Substantia nigra (tissue), 51 donors: ENCODE measurements at places on chromosomes 7 and 10.

- no peak for DNase-seq
Observed at GRCh38 chr7:149638566-149639320, 134.6 kb downstream of the ZNF467 start.

GRCh38 chr7:16300361-16300895 lies 120.9 kb downstream of the CRPPA start:
- DNase-seq: no peak

DNA sequence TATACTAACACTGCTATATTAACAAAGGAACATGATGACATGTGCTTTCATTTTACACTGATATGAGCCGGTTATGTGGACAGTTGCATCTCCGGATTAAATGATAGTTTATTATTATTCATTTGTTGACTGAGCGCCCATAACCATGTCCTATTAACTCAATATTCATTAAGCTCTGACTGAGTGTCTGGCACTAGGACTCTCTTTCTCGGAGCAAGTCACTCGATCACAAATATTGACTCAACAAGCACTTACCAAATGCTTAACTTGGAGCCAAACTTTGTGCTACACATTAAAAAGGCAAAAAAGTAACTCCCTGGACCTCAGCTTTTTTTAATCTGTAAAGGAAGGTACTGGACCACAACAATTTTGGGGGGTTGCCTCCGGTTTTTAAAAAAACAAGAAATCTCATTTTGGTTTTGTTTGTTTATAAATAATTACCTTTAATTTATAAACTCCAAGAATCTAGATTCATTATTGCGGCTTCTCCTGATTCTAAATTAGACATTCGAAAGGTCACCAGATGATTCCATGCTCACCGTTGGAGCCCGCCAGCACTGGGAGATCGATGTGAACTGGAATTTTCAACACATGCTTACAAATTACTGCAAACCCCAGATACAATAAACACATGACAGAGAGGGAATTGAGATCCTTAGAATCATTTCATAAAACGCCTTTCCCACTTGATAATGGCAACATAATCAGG lies 8.9 kb upstream of the LYZL1 start:
- DNase-seq: no peak

GRCh38 chr10:99403674-99404073 lies 26.8 kb downstream of the GOT1 start:
- no peak for DNase-seq

DNA sequence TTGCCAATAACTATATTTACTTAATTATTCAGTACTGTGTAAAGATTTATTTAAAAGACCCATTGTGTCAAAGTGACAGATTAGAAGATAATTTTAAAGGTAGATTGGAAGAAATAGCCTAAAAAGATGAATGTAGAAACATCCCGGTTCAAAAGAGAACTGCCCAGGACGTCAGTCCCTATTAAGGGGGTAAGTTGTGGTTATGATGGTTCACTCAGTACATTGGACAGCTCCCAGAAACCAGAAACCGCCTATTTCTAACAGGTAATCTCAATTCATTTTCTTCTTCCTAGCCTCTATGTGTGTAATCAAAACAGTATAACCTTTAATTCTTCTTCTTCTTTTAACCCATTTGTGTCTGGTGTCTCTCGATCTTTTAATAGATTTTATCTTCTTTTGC lies 1.5 kb upstream of the FERD3L start:
- DNase-seq: no peak

GRCh38 chr10:7423521-7423920 lies 12.7 kb upstream of the SFMBT2 start:
- DNase-seq: no peak

DNA sequence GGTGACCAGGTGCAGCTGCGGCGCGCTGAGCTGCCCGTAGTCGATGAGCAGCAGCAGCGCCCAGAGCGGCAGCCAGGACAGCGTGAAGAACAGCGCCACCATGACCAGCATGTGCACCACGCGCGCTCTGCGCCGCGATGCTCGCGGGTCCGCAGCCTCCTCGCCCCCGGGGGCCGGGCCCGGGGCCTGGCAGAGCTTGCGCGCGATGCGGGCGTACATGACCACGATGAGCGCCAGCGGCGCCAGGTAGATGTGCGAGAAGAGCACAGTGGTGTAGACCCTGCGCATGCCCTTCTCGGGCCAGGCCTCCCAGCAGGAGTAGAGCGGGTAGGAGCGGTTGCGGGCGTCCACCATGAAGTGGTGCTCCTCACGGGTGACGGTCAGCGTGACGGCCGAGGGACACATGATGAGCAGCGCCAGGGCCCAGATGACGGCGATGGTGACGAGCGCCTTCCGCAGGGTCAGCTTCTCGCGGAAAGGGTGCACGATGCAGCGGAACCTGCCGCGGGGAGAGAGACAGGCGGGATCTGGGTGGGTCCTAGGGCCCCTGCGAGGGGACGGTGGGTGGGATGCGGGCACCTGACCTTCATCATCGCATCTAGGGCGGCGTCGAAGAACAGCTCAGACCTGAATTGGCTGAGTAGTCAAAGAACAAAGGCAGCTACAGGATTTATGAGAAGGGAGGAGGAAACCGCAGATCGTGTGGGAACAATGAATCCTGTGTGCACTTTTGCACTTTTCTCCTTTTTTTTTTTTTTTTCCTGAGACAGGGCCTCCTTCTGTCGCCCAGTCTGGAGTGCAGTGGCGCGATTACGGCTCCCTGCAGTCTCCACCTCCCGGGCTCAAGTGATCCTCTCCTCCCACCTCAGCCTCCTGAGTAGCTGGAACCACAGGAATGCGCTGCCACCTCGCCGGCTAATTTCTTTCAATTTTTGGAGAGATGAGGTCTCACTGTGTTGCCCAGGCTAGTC lies 22.4 kb upstream of the PPA1 start:
- no peak for DNase-seq

DNA sequence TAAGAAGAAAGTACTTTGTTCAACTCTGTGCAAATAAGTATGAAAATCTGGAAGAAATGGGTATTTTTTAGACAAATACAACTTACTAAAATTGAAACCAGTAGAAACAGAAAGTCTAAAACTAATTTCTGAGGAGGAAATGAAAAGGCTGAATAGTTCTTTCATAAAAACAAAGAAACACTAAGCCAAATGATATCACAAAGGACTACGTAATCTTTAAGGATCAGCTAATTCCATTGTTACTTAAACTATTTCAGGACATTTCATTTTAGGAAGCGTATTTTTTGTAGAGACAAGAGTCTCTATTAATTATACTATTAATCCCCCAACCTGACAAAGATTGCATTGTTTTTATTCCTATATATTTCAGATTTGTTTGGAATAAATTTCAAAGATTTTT lies 11.2 kb upstream of the CCSER2 start:
- DNase-seq: no peak

DNA sequence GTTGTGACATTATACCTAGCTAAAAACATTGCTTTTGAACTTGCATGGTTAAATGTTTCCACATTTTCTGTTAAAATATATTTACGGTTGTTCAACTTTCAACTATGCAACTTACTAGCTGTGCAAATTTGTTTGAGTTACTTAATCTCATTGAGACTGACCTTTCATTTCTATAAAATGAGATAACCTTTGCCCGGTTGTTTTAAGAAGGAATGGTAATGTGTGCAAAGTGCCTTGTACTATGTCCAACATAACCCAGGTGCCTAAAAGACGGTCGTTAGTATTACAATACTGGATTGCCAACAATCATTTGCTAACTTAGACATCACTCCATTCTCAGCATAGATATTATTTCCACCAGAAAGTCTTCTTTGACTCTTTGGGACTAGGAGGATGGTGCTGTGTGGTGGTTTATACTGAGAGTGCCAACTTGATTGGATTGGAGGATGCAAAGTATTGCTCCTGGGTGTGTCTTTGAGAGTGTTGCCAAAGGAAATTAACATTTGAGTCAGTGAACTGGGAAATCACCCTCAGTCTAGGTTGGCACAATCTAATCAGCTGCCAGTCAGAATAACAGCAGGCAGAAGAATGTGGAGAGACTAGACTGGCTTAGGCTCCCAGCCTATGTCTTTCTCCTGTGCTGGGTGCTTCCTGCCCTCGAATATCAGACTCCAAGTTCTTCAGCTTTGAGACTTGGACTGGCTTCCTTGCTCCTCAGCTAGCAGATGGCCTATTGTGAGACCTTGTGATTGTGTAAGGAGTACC lies 85.2 kb upstream of the PDSS1 start:
- no peak for DNase-seq

- no peak for DNase-seq
Observed at GRCh38 chr7:108118959-108119358, 11.2 kb downstream of the LAMB4 start.

DNA sequence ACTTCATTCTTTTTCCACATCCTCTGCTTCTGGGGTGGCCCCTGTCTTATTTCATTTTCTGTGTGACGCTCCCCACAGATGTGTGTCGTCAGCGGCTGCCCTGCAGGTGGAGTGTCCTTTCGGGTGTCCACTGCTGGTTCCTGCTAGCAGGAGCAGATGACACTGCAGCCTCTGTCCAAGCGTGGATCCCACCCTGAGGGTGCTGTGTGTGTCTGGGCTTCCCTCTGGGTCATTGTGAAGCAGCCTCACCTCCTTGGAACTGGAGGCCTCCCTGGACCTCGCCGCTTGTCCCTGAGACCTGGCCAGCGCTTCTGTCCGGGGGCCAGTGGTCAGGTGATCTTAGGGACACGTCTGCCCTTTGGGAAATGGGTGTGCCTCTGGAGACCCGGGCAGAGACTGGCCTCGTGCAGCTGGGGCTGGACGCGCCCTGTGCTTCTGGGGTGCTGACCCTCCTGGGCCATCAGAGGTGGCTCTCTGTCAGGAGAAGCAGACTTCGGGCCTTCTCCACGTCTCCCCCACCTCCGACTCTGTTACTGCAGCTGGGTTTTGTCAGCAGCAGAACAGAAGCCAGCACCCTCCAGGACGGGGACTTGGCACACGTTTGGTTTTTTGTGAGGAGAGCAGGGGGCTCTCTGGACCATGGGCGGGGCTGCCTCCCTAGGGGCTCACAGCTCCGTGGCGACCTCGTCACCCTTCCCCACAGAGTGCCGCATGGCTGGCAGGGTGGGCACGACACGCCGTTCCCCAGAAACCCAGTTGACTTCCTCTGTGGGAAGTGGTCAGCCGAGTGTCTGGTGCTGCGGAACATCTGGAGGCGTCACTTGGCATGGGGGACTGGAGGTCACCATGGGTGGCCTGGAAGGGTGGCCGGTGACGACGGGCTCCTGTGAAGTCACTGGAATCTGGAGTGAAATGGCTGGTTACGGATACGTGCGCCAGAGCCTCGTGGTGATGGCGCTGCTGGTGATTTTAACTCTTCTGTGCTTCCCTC lies 48.4 kb downstream of the INPP5A start:
- DNase-seq: no peak

DNA sequence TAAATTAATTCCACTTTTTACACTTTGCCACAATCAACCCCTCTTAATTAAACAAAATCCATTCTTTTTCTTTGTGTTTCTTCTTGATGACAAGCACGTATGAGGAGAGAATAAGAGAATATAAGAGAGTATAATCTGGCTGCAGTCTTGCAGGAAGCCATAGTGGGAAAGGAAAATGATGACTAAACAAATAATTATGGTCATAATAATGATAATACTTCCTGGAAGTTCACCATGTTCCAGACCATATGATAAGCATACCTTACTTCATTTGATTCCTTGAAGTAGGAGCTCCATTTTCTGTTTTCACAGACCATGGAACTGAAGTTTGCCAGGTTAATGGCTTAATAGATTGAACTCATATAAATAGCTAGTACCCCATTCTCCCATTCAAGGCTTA lies 237.8 kb downstream of the SEMA3D start:
- no peak for DNase-seq

DNA sequence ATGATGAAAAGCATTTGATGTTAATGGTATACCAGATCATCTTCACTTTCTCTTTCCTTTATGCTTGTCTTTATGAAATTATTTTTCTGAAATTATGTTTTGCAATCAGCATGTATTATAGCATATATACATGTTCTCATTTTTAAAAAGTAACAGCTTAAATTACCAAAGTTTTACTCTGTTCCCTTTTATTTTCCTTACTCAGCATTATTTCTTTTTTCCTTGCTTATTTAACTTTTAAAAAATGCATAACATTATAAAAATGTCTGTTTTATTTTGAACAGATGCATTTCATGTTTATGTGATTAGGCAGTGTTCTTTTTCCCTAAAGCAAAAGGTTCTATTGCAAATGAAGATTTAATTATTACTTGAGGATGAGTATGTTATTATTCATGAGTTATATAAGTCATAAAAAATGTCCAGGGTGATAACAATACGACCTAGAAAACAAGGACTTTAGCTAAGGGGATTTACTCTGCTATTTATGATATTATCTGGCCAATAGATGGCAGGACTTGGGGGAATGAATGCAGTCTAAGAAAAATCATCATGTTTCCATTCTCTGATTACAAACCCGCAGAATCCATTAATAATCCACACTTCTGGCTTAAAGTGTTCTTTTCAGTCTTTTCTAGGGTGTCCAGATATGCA lies 38.5 kb downstream of the CABCOCO1 start:
- DNase-seq: no peak

- DNase-seq: no peak
Observed at GRCh38 chr7:90446137-90446899, 23.1 kb upstream of the PTTG1IP2 start.
